Adrenal gland (tissue), 19 donors: ENCODE measurements at places on chromosomes 12 and 14. TPM values are rescaled to one million over a fixed set of nuclear protein-coding genes. Genes with fewer than 3 reads are reported as not detected.

DNA sequence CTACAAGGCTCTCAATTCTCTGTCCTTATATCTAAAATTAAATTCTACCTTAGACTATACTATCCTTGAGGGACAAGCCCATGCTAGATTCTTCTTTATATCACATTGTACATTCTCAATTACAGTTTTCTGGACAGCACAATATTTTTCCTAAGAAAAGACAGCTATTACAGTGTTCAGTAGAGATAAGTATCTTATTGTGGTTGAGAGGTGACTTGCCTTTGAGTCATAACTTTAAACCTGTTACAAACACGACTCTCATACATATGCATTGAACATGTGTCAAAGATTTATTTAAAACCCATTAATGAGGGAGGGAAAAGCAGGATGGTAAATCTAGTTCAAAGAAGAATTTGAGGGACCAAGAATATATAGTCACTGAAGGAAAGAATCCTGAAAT lies 61.1 kb downstream of the TPH2 start:
- no peak for DNase-seq

- DNase-seq = peak; percentile 69
Measured at GRCh38 chr12:123519141-123520001, 14.1 kb downstream of the RILPL1 start.

TMTC2 gene
- polyA plus RNA-seq = 2.5 TPM

CCDC198 gene
- polyA plus RNA-seq = not detected

ACSM4 gene
- not detected for polyA plus RNA-seq
